ENCODE measurements at places on chromosomes 3 and 15.

DNA sequence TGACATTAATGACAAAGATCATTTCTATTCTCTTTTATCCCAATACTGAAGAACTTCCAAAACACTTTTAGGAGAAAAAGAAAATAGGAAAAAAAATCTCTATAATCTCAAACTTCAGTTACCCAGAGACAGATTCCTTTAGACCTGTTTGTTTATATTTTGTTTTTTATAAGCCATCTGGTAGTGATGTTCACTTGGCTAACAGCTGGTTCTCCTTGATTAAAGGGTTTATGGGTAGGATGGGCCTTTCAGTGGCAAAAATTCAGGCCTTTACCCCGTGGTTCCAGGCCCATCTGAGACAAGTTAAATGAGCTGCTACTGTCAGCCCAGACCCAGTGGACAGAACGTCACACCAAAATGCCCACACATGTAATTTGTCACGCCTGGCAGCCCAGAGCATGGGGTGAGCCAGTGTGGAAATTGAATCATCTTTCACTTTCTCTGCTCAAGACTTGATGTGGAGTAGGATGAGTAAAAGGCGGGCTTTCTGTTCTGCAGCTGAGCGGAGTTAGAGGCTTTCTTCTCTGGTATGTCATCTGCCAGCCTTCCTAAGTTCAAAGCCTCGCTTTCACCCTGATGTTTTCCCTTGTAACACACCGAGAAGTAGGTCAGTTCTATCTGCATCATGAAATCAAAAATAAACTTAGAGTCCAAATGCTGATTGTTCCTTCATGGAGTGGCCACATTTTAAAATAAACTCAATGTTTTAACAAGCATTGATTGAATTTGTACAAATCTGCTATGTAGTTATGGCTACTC, 62.5 kb upstream of the SKOR1 start:
- no peak for ATAC-seq

GRCh38 chr15:92140796-92141195, 252.9 kb upstream of the ST8SIA2 start:
- peak; percentile 99 for ATAC-seq

- no peak for ATAC-seq
Observed at GRCh38 chr3:180062771-180063170, 26.0 kb upstream of the PEX5L start.

DNA sequence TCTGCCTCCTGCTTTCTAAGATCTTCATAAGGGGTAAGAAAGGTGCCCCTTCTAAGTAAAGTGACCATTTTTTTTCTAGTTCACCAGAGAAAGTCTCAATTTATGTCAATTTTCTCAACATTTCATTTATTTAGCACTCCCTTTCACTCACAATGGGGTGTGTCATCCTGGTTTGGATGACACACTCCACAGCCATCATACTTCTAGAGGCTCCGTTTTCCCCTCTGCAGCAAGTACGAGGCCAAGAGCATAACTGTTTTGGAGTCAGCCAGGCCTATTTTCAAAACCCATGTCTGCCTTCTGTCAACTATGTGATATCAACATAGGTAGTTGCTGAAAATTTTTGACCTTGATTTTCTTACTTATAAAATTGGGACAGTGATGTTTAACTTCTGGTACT, 703.2 kb downstream of the NLGN1 start:
- ATAC-seq, result no peak

- ATAC-seq, result no peak
Observed at GRCh38 chr15:87731630-87732029, 524.9 kb downstream of the NTRK3 start.

DNA sequence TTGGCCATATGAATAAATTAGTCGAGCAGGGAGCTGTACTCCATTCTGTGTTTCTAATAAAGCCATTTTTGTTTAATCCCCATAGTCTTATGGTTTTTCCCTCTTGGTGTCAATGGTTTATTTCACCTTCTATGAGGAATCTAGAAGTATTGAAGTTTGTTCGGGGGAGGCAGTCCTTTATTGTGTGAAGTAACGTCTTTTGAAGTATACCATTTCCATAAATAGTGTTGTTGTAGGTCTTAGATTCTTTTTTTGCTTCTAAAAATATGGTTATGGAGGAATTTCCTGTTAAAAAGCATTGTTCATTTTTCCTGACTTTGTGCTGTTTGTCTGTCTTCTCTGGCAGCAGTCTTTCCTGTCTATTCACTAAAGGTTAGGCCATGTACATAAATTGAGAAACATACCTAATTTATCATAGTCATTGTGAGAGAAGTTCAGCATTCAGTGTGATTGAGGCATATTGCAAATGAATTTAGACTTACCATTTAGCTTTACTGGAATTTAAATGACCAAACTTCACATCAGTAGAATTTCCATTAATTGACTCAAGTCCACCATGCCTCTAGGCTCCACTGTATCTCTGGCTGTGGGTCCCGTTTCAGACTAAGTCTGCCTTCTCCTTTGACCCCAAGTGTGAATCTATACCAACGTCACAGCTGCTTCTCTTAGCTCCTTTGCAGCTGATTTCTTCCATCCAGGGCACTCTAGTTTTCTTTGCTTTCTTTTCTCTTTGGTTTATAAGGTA, 37.3 kb downstream of the YEATS2 start:
- ATAC-seq, result no peak

DNA sequence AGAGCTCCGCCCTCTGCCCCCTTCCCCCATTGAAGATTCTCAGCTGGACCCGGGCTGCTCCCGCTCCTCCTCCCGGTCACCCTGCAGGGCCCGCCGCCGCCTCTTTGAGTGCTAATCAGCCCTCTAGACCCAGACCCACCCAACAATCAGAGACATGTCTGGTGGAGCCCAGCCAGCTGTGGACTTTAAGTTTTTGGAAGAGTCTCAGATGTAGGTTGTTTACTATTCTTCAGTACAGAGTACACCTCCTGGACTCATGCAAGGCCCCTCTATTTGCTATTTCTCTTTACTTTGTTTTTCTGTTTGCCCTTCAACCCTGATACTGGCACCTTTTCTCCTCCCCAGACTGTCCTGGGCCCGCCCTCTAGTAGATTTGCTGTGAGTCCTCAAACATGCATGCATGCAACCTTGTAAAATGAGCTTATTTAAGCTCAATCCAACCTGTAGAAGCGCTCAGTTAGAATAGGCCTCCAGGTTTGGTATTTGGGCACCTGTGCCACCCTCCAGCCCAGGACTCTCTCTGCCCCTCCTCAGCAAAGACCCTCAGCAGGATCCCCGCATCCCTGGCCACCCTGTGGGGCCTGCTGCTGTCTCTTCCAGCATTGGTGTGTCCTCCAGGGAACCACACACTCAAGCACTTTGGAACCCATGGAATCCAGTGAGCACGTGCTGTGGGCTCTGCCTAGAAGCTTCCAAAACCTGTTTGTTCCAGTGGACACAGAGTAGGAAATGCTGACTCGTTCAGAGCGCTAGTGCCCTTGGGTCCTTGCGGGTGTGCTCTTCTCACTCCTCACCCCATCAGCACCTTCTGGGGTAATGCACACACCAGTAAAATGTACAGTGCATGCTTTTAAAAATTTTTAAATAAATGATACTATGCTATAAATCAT, 4.6 kb downstream of the PRR23E start:
- ATAC-seq, result no peak

- ATAC-seq, result peak; percentile 56
Observed at GRCh38 chr3:377158-377561, 180.6 kb downstream of the CHL1 start.

GRCh38 chr3:150059241-150059640, 88.5 kb upstream of the PFN2 start:
- ATAC-seq, result no peak

- ATAC-seq, result no peak
Observed at GRCh38 chr15:38438031-38438986, 15.6 kb upstream of the FAM98B start.

DNA sequence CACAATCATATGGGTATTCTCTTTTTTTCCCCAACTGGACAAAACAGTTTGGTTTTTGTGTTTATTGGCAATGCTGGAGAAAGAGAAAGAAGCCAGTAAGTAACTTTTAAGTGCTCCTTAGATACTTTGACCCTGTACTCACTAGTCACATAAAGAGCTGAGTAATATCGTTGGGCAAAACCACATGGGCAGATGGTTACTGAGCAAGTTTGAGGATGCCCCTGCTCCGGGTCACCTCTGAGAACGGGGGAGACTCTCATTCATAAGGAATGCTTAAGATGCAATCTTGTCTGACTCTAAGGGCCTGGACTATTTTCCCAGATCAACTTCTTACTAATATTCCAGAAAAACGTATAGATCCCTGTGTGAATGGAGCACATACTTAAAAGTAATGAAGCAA, 106.4 kb upstream of the SLC2A2 start:
- ATAC-seq, result no peak

GRCh38 chr3:115508562-115508961, 114.7 kb upstream of the GAP43 start:
- no peak for ATAC-seq

DNA sequence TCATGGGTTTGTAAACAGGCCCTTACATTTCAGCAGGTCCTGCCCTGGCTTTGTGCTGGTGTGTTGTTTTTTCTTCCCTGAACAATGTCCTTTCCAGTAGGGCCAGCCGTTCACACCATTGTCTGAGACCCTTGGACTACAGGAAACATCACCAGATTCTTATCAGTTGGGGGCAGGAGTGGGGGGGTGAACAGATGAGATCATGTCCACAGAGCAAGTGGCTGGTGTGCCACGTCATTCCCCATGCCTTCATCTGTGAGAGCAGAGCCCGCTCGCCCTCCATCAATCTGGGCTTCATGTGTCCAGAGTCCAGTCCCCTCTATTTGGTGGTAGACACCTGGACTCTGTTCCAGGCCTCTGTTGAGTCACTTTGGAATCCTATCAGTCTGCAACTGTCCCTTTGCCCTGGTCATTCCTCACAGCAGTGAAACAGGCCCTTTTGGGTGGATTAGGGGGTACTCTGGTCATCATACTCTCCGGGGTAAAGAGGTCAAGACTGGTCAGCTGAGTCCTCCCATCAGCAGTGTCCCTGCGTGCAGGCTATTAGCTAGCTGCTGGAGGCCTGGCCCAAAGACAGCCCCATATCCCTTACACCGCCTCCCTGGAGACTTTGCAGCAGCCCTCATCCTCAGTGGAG, 15.0 kb downstream of the SEMA3G start:
- ATAC-seq, result no peak

- no peak for ATAC-seq
Observed at GRCh38 chr3:63970631-63971475, 52.4 kb downstream of the PSMD6 start.

- ATAC-seq, result peak; percentile 66
Observed at GRCh38 chr15:72197460-72198355, at the start of gene GRAMD2A. Gene GRAMD2A (minus strand): TSS chr15:72197787.

DNA sequence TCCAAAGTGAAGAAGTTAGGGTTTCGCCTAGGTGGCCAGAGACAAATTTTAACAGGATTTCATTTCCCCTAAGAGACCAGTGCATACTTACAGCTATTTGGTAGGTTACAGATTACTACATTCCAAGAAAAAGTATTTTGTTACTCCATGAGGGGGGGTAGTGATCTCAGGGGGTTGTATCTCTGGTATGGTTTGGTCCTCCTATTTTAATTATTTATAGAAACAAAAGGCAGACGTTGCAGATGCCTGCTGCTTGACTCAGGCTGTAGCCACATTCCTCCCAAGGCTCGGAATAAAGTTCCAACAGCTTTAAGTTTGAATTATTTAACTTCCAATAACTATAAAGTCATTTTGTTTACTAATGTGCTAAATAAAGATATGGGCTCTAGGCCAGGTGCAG, 1.3 kb upstream of the TRIM59 start:
- no peak for ATAC-seq

GRCh38 chr3:159239059-159239458, 437.2 kb downstream of the MFSD1 start:
- no peak for ATAC-seq

- ATAC-seq, result no peak
Observed at GRCh38 chr3:196991581-196992460, 23.2 kb upstream of the PIGZ start.

GRCh38 chr3:159672728-159673688, 315.6 kb upstream of the IL12A start:
- no peak for ATAC-seq

GRCh38 chr3:71112576-71112975, 471.0 kb downstream of the FOXP1 start:
- no peak for ATAC-seq

- ATAC-seq, result no peak
Observed at GRCh38 chr15:42231088-42231487, 23.0 kb upstream of the VPS39 start.

- ATAC-seq, result no peak
Observed at GRCh38 chr15:78004222-78004727, 73.2 kb downstream of the TBC1D2B start.

DNA sequence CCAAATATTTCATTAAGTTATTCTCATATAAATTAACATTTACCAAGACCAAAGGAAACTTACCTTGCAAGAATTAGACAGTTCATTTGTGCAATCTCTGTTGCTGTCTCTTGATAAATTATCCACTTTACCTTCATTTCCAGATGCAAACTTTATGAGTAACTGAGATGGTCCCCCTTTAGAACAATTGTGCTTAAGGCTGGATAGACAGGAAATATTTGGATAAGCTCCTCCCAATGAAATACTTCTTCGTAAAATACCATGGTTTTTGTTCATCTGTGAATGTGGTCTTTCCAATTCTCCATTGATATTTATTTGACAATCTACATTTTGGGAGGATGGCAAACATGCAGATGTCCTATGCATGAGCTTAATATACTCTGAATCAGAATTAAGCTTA, 78.2 kb downstream of the NEDD4 start:
- no peak for ATAC-seq

DNA sequence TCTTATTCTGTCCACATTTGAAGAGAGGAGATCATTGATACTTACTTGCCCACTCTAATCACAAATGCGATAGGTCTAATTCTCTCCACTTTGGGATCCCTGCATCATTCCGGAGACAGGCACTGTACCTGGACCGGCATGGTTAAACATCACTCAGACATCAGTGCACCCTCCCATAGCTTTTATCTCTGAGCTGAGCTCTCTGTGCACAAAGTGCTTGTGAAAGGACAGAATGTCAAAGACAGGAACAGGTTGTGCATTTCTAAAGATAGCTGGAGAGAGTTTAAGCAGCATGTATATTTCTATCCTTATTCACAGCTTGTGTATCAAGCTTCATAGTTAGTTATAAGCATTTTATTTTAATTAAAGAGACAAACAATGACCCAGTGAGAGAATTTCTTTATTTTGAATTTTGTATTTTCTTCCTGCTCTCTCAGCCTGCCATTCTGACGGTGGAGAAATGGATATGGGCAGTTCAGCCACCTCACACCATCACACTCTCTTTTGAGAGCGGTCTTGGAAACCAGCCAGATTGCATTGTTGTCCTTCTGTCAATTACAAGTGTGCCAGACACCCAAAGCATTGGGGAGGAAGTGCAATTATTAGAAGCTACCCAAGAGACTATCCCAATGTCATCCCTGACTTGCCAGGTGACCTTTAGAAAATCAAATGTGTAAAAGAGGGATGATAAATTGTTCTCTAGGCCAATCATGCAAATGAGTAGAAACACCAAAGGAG, 65.2 kb upstream of the CHL1 start:
- no peak for ATAC-seq

- ATAC-seq, result peak; percentile 36
Observed at GRCh38 chr15:70703096-70703878, 60.1 kb downstream of the UACA start.

GRCh38 chr15:25858952-25859760, 4.0 kb downstream of the ATP10A start:
- no peak for ATAC-seq

- no peak for ATAC-seq
Observed at GRCh38 chr3:57226176-57226575, 1.4 kb upstream of the APPL1 start.

All from esophagus mucosa (tissue), 1 donor.